ENCODE measurements at places on chromosomes 16 and 17. TPM values are rescaled to one million over a fixed set of nuclear protein-coding genes. Genes with fewer than 3 reads are reported as not detected.

Gene HAGHL
- total RNA-seq: 22.6 TPM

Gene HEATR9
- total RNA-seq: not detected

Gene TNK1
- total RNA-seq: 4.3 TPM

Gene KCTD19
- total RNA-seq: 0.54 TPM

Gene WSCD1
- total RNA-seq: under 0.01 TPM

Gene ALDOC
- total RNA-seq: 55.5 TPM

Gene NHLRC4
- 14.3 TPM for total RNA-seq

Gene RPL38
- total RNA-seq: 426 TPM

Gene SMIM5
- 3.0 TPM for total RNA-seq

Gene FOXC2
- not detected for total RNA-seq

Gene SEPTIN12
- not detected for total RNA-seq

Gene SALL1
- not detected for total RNA-seq

Gene ARHGAP44
- total RNA-seq: 0.27 TPM

Gene ZG16B
- 4.3 TPM for total RNA-seq

Gene C17orf78
- total RNA-seq: not detected

Gene SKAP1
- total RNA-seq: 4.8 TPM

Gene ZFHX3
- total RNA-seq: 4.0 TPM

Gene PIPOX
- total RNA-seq: 9.7 TPM

Gene SEBOX
- total RNA-seq: not detected

Gene EME1
- total RNA-seq: 1.3 TPM

Gene CLEC3A
- total RNA-seq: not detected

Gene MYH11
- total RNA-seq: 0.27 TPM

Gene ABCA6
- 0.27 TPM for total RNA-seq

Gene UMOD
- total RNA-seq: not detected

Gene CES5A
- not detected for total RNA-seq

Gene CD300E
- 0.54 TPM for total RNA-seq

Gene MLLT6
- 71.6 TPM for total RNA-seq

Gene DNAAF8
- 0.54 TPM for total RNA-seq

Gene MYH13
- not detected for total RNA-seq

Gene IL17C
- total RNA-seq: under 0.01 TPM

Gene C17orf100
- total RNA-seq: 1.6 TPM

Gene HOXB1
- not detected for total RNA-seq

Gene GLTPD2
- not detected for total RNA-seq

Gene CKLF
- 46.3 TPM for total RNA-seq

Gene PPY
- 0.27 TPM for total RNA-seq
